ENCODE measurements at places on chromosomes 2 and 18.

- DNase-seq, result no peak
Observed at GRCh38 chr2:189662669-189663226, 1.5 kb downstream of the ASNSD1 start.

GRCh38 chr2:7618031-7618430 is 700.8 kb downstream of the RNF144A start:
- no peak for DNase-seq

DNA sequence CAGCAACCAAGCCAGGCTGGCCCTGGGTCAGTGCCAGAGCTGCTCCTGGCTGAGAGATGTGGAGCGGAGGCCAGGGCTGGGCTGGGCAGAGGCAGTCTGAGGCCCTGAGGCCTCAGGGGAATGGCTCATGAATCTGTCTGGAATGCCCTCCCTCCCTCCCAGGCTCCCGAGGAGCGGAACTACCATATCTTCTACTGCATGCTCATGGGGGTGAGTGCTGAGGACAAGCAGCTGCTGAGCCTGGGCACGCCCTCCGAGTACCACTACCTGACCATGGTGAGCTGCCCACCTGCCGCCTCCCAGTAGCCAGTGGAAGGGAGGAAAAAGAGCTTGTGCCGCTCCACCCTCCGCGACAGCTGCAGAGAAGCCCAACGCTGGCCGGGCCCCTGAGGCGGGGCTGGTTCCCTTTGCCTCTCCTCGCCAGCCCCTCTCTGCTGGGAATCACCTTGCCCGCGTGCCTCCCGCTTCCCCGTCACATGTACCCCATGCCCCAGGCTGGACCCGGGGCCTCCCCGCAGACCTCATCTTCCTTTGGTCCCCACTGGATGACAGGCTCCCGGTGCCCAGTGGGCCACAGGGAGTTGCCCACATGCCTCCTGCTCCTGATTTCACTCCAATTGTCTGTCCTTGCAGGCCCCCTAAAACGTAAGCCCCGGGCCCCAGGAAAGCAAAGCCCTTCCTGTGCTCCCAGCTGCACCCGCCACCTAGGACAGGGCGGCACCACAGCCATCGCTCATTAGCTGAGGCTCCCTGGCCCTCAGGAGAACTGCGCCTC is 41.1 kb downstream of the MYO7B start:
- no peak for DNase-seq

GRCh38 chr2:10267036-10267435 is 35.7 kb upstream of the HPCAL1 start:
- DNase-seq, result no peak

DNA sequence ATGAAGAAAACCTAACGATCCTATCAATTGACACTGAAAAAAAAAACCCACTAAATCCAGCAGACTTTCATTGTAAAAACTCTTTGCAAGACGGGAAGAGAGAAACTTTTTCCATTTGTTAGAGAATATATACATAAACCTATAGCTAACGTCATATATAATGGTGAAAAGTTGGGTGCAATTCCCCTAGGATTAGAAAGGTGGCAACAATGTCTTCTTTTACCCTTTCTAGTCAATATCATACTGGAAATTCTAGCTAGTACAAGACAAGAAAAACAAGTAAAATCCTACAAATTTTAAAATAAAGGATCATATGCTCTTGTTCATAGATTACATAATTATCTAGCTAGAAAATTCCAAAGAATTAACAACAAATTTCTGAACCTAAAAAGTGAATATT is 1596.5 kb upstream of the LRRTM1 start:
- no peak for DNase-seq

DNA sequence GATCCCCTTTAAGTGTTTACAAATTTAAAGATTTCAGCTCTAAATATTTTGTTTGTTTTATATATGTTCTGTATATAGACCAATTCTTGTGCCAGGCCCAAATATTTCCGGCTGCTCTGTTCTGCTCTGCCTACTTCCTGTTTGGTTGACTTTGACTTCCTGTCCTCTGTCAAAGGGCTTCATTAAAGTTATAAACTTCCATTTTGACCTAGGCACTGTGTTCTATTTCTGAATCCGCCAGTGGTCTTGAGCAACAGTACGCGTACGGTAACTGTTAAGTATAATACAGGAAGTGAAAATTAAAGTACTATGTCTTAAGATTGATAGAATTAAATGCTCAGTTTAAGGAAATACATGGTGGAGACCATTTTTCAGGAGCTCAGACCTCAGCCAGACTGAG is 13.5 kb upstream of the REL start:
- DNase-seq, result no peak

DNA sequence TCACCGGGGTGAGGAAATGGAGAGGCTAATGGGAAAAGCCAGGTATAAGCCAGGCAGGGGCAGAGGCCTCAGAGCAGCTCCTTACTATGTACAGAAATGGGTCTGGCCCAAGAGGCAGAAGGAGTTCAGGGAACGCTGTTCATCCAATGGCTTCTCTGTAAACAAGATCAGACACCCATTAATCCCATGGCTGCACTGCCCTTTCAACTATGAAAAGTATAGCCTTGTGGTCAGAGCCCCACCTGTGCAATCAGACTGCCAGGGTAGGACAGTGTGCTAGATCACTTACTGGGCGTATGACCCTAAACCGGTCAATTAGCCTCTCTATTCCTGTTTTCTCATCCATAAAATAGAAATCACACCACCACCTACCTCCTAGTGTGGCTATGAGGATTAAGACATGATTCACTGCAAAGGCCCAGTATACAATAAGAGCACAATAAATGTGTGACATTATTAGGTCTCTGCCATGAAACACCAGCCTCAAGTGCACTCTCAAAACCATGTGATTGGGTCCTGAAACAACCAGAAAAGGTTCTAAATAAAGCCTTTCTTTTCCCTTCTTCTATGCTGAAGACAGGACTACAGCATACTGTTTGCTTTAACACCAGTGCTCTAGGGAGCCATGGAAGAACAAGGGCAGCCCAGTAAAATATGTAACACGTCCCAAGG is 4.4 kb downstream of the ANKRD44 start:
- no peak for DNase-seq

- no peak for DNase-seq
Observed at GRCh38 chr18:50862401-50862800, 16.5 kb upstream of the ME2 start.

- no peak for DNase-seq
Observed at GRCh38 chr18:47932603-47933002, 2.1 kb upstream of the SMAD2 start.

- no peak for DNase-seq
Observed at GRCh38 chr2:152676461-152676860, 40.8 kb downstream of the PRPF40A start.

GRCh38 chr2:16507655-16508489 is 157.8 kb downstream of the CYRIA start:
- no peak for DNase-seq

- DNase-seq, result no peak
Observed at GRCh38 chr2:43745457-43745856, 28.4 kb upstream of the DYNC2LI1 start.

DNA sequence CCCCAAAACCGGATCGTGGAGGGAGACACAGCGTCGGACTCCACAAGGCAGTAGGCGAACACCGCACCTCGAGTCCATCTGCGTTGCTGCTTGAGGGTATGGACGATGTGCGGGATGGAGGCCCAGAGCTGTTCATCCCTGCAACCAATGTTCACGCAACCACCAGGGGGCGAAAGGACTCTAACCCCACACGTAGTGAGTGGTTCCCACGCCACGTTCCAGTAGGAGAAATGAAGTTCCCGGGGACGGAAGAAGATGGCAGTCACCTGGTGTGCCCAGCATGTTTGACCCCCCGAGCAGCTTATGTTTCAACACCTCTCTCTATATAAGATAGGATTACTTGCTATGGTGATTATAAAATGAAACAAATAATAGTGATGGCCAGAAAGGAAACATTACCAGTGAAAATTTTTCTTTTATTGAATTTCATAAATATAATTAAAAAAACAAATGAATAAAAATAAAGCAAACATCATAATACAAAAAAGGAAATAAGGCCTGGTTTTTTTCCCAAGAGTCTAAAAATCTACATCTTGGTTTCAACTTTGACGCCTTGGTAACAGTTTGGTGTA is 184.3 kb downstream of the SH3BP4 start:
- peak; percentile 32 for DNase-seq

- no peak for DNase-seq
Observed at GRCh38 chr2:237199082-237199481, 113.4 kb downstream of the COPS8 start.

- DNase-seq, result no peak
Observed at GRCh38 chr2:233105156-233105895, 45.2 kb downstream of the INPP5D start.

DNA sequence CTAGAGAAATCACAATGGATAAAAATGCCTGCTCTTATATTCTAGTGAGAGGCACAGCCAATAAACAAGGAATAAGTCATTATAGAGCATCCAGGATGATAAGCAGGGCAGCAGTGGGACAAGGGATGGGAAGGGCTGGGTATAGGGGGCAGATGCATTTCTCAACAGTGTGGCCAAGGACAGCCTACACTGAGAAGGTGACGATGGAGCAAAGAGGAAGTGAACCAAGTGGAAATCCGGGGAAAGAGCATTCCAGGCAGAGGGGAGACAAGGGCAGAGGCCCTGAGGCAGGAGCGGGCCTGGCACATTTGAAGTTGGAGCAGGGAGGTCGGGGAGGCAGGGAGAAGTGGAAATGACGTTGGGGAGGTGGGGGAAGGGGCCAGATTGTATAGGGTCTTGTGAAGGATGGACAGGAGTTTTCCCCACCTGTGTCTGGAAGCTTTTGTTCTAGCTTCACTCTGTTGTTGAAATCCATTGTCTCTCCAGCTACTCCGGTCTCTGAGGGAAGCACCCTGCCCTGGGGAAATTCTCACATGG is 17.6 kb downstream of the TMEM177 start:
- DNase-seq, result no peak

DNA sequence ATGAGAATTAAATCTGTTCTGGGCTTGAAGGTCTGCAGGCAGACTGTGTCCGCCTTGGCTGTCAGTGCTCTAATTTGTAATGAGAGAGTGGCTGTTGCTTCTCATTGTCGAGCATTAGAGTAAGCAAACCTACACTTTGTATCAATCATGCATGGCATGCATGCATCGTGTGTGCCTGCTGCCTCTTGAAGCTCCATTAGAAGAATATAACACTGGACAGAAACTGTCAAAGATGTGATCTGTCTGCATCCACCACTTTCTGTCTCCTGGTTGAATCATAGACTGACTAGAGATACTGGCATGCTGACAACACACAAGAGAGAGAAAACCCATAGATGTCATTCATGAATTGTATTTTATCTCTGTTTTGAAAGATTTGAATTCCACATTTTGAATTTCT is 275.0 kb upstream of the NXPH2 start:
- DNase-seq, result no peak

GRCh38 chr2:98709535-98709934 is 21.4 kb downstream of the MGAT4A start:
- DNase-seq, result no peak

- DNase-seq, result no peak
Observed at GRCh38 chr2:34317797-34318196, 718.7 kb upstream of the FAM98A start.

GRCh38 chr2:106095478-106096298 is 98.4 kb downstream of the UXS1 start:
- DNase-seq, result peak; percentile 56

GRCh38 chr2:230205721-230206120 is 14.1 kb downstream of the SP110 start:
- no peak for DNase-seq

DNA sequence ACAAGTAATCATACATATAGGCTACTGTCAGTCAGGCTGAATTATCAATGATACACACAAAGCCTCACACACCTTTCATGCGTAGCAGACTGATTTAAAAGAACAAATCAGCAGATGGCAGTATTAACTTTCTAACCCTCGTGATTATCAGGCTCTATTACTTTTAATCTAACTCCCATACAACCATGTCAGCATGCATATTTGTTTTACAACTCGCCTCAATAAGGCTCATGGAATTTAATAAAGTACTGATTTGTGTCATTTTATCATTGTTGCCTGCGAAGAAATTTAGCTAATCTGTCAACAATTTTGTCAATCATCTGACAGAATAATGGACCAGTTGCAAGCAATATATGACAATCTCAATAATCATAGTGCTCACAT is 82.8 kb downstream of the SLC25A12 start:
- no peak for DNase-seq

- no peak for DNase-seq
Observed at GRCh38 chr2:190911813-190912212, 31.2 kb downstream of the GLS start.

- DNase-seq, result no peak
Observed at GRCh38 chr2:3127710-3128109, 249.9 kb downstream of the EIPR1 start.

DNA sequence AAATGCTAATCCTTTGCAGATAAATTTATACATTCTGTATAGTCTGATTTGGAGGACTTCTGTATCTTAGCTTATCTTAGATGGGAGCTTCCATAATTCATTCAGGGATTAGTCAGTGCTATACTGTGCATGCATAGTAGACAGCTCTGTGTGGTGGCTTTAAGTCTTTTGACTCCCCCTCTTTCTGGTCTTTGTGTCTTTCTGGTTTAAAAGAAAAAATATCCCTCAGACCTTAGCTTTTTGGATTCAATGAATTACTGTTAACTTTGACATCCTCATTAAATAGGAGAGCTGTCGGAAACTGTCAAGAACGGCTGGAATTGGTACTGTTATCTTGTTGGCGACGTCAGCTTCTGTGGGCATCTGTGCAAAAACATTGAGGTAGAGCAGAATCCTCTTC is 130.4 kb downstream of the SPTBN1 start:
- no peak for DNase-seq

- no peak for DNase-seq
Observed at GRCh38 chr2:15914596-15915385, 25.6 kb upstream of the MYCN start.

DNA sequence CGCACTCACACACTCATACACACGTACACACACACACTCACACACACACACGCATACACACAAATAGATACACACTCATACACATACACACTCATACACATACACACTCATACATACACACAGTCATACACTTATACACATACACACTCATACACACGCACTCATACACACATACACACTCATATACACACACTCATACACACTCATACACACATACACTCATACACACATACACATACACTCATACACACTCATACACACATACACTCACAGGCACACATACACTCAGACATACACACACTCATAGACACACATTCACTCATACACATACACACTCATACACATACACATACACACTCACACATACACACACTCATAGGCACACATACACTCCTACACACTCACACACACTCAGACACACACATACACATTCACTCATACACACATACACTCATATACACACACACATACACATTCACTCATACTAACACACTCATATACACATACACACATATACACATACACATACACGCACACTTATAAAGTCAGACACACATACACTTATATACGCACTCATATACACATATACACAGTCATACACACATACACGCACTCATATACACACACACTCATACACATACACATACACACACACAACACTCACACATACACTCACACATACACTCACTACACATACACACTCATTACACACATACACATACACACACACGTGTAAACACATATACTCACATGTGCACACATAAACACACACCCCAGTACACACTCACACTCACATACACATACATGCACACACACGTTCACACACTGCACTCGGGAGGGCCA is 28.7 kb downstream of the KCNIP3 start:
- no peak for DNase-seq

- DNase-seq, result no peak
Observed at GRCh38 chr2:187360286-187360685, 87.8 kb downstream of the CALCRL start.

- no peak for DNase-seq
Observed at GRCh38 chr2:195683174-195683573, 26.1 kb downstream of the SLC39A10 start.

- no peak for DNase-seq
Observed at GRCh38 chr2:175976391-175977157, 25.5 kb downstream of the LNPK start.
